ENCODE measurements at places on chromosomes 7 and 10.

- no peak for DNase-seq
Observed at GRCh38 chr7:84536271-84536870, 341.8 kb upstream of the SEMA3A start.

DNA sequence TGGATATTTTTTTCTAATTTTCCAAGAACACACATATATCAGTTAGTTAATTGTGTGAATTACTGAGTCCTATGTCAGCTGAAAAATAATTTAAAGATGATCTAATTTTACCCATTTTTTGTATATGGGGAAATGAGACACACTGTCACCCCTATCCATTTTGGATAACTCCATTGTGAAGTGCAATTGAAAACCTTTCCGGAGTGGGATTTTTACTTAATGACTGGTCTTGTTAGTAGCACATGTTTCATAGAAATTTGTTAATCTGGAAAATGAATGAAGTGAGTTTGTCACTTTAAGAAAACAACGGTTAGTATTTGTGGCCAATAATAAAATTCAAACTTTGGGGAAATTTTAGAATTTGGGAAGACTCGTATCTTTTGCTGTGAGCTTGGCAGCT, 2.0 kb downstream of the GARS1 start:
- no peak for DNase-seq

GRCh38 chr7:83270407-83270806, 107.7 kb upstream of the PCLO start:
- DNase-seq: no peak

- DNase-seq: no peak
Observed at GRCh38 chr7:114217026-114217806, 197.4 kb upstream of the FOXP2 start.

- DNase-seq: no peak
Observed at GRCh38 chr10:74121368-74121767, 29.3 kb downstream of the AP3M1 start.

DNA sequence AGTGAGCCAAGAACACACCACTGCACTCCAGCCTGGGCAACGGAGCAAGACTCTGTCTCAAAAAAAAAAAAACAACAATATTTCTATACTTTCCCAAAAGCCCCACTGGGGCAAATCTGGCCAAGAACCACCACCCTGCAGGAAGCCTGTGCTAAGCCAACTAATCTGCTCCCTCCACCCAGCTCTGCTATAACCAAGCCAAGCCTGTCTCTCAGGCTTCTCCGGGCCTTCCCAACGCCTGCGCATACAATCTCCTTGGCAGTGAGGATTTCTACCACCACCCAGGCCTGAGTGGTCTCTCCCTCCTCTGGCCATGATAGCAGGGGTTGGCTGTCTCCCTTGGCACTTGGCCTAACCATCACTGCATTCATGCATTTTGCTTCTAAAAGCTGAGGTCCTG, 14.2 kb downstream of the DDX56 start:
- no peak for DNase-seq

- DNase-seq: no peak
Observed at GRCh38 chr7:87512906-87513305, 37.4 kb upstream of the ABCB4 start.

DNA sequence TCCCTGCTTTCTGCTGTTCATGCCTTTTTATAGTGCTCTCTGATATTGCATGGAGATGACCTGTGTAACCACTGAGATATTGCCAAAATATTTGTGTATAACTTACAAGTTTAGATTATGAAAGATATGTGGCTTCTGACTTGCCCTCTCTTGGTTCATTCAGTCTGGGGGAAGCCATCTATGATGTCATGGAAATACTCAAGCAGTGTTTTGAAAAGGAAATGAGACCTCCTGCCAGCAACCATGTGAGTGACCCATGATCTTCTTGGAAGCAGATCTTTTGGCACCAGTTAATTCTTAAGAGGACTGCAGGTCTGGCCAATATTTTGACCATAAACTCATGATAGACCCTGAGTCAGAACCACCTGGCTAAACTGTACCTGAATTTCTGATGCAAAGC, 183.0 kb downstream of the THSD7A start:
- no peak for DNase-seq

- DNase-seq: peak; percentile 29
Observed at GRCh38 chr7:117780832-117781231, 92.4 kb downstream of the CTTNBP2 start.

DNA sequence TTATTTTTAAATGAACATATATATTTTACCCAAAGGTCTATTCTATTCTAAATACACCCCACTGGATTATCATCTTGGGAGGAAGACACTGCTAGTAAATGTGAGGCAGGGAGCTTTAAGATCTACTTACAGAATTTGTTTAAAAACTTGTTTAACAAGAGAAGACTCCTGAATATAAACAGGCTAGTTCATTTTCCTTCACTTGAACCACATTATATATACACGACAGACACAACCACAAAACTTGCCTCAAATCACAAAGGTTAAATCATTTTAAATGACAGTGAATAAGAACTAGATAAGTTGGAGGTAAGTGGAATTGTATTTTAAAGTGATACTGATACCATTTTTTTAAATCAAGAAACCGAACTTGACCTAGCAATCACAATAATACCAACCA, 109.2 kb downstream of the ATE1 start:
- no peak for DNase-seq

DNA sequence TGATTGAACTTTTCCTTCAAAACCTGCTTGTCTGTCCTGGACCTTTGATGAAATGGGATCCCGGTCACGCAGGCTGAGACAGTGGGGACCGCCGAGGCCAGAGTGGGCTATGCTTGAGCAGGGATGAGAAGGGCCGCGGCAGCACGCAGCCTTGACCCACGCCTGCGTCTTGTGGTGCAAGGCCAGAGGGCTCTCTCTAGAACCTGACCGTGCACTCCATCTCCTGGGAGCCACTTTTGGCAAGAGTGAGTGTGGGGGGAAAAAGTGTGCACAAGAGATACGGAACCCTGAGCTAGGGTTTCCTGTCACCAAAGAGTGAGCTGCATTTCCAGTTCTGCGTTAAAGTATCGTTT, 42.4 kb downstream of the WIPI2 start:
- no peak for DNase-seq

DNA sequence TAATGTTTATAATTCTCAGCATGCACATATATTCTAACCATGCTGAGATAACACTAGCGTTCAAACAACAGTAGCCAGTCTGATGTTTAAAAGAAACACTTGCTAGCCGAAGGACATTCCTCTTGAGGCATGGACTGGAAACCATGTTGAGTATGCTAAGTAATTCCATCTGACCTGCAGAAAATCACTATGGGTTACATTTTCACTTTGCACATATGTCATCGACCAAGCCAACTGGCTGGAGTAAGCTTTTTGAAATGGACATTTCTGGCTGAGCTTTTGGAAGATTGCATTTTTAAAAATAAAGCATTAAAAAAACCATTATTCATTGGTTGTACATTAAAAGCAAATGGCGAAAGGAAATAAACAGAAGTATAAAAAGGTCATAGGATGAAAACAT, 88.2 kb downstream of the BBS9 start:
- DNase-seq: no peak

DNA sequence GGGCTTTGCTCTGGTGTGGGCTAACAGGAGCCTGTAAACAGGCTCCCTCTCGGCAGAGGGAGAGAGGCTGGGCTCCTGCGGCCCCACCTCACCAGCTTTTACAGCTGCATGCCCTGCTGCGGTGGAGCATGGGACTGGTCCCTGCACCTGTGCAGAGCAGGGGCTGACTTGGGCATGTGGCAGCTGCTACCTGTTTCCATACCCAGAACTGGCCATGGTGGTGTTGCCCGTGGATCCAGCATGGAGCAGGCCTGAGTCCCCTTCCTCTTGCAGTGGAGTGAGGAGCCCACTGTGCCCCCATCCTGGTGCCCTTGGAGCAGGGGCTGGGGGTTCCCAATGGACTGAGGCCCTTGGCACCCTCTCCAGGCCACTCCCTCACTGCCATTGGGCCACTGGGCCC, 91.9 kb upstream of the MGMT start:
- no peak for DNase-seq

GRCh38 chr7:44460325-44460724, 30.1 kb downstream of the NUDCD3 start:
- DNase-seq: peak; percentile 84

- no peak for DNase-seq
Observed at GRCh38 chr10:75008952-75009351, 102.5 kb upstream of the SAMD8 start.

- DNase-seq: no peak
Observed at GRCh38 chr7:103934508-103934907, 55.0 kb downstream of the RELN start.

DNA sequence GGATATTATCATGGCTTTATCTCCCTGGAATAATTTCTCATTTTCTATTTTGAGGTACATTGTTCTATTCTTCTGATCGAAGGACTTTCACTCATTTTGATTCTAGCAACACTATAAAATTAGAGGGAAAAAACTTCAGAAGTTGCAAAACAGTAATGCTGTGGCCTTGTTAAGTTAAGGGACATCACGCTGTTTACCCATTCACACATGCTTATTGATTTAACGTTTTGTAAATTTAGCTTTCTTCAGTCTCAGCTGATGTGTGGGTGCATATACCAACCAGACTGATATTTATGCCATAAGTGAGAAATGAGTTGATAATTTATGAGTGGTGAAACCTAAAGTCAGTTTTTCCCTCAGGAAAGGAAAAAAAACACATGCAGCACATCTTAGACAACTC, 63.5 kb upstream of the RELN start:
- DNase-seq: no peak

- DNase-seq: no peak
Observed at GRCh38 chr10:13382703-13383398, 34.8 kb upstream of the SEPHS1 start.

GRCh38 chr10:86423739-86424138, 57.1 kb upstream of the GRID1 start:
- DNase-seq: no peak

- DNase-seq: no peak
Observed at GRCh38 chr10:77386838-77387237, 250.8 kb downstream of the KCNMA1 start.

GRCh38 chr7:17654940-17655339, 285.4 kb downstream of the SNX13 start:
- DNase-seq: no peak

DNA sequence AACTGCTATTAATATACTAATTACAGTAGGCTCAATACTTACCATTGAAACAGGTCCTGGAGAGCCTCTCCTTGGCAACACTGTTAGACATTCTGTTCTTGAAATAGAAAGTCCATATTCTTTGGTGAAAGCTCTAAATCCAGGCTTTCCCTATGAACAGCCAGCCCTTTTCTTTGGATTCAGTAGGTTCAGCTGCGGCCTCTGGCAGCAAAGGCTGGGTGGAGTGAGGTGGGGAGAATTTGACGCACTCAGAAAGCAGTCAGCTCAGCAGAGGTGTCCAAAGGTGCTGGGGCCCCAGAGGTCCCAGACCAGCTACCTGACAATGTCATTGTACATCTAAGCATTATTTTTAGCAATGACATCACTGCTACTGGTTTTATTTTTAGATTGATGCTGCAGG, 146.1 kb downstream of the GRK5 start:
- no peak for DNase-seq

GRCh38 chr7:144019457-144019856, 19.3 kb downstream of the OR6B1 start:
- no peak for DNase-seq

DNA sequence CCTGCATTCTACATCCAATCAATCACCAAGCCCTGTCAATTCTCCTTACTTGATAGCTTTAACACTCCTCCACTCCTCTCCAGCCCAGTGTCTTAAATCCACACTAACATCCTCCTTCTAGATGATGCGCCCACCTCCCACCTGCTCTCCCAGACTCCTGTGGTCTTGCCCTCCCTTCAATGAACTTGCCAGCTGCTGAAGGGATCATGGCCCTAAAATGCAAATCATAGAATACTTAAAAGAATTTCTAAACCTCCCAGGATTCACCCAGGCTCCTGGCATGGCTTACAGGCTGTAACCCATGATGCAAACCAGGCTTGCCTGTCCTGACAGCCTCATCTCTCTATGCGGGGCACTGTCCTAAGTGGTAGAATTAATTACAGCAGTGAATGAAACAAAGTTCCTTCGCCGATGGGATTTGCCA, 43.6 kb downstream of the SYPL1 start:
- DNase-seq: no peak

GRCh38 chr10:124524991-124525653, 63.5 kb downstream of the LHPP start:
- DNase-seq: no peak

- DNase-seq: no peak
Observed at GRCh38 chr7:41012041-41012440, 690.8 kb downstream of the INHBA start.

DNA sequence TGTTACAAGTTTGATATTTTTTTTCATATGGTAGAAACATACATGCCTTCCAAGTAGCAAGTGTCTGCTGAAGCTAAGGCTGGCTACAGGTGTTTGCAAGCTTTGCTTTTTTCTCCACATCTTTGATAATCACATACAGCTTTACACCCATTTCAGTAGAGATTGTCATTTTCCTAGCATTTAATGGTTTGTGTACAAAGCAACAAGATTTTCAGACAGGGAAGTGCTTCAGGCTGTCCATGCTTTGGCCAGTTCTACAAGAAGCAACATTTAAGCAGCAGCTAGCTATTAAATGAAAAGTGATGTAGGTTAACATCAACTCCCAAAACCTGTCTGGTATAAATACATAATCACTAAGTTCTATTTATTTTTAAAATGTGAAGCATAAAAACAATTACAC, 2.3 kb downstream of the HDAC9 start:
- no peak for DNase-seq

Measured in GM12864 (cell line).